ENCODE measurements at places on chromosomes 1 and 21.

DNA sequence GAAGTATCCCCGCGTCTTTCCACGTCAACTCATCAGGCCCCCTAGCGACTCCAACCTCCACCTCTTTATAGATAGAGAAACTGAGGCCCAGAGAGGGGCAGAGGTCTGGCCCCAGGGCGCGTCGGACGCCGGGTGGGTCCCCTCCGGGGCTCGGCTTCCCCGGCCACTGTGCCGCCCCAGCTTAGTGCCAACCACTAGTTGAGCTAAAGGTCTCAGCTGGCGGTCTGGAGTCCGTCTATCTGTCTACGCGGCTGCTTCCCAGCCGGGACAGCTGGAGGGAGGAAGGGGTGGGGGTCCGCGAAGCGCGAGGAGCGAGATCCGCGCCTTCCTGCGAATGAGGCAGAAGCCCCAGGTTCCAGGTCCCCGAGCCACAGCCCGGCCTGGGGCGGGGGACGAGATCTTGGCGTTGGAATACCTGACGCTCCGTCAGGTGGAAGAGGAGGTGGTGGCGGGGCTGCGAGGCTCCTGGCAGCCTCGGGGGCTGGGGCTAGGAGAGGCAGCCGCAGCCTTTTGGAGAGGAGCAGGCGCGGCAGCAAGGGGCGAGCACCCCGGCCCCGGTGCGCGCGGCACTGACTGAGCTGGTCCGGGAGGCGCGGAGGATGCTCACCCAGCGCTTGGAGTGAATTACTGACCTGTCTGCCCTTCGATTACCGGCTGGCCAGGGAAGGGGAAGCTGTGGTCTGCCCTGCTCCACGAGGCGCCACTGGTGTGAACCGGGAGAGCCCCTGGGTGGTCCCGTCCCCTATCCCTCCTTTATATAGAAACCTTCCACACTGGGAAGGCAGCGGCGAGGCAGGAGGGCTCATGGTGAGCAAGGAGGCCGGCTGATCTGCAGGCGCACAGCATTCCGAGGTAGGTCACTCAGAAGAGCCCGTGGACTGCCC is 937 bp downstream of the PODN start:
- DNase-seq, result no peak

- peak; percentile 98 for DNase-seq
Observed at GRCh38 chr1:205920159-205920558, 23.1 kb downstream of the SLC26A9 start.

GRCh38 chr1:71193153-71193552 is 112.3 kb upstream of the ZRANB2 start:
- DNase-seq, result no peak

GRCh38 chr21:44774972-44775371 is 26.6 kb downstream of the UBE2G2 start:
- no peak for DNase-seq

DNA sequence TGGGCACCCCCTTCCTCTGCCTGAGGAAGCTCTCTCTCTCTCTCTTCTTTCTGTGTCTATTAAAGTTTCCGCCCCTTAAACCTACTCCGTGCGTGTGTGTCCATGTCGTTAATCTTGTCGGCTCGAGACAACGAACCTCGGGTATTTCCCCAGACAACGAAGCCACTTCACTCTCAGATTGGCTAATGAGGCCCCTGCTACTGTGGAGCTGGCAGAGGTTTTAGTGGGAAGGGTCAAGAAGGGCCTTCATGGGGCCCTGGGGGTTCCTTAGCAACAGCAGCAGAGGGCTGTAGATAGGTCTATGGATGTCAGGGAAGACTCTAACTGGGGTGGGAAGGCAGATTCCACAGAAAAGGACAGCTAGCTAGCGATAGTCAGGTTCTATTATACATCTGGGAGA is 239.8 kb upstream of the RAB4A start:
- DNase-seq, result no peak

DNA sequence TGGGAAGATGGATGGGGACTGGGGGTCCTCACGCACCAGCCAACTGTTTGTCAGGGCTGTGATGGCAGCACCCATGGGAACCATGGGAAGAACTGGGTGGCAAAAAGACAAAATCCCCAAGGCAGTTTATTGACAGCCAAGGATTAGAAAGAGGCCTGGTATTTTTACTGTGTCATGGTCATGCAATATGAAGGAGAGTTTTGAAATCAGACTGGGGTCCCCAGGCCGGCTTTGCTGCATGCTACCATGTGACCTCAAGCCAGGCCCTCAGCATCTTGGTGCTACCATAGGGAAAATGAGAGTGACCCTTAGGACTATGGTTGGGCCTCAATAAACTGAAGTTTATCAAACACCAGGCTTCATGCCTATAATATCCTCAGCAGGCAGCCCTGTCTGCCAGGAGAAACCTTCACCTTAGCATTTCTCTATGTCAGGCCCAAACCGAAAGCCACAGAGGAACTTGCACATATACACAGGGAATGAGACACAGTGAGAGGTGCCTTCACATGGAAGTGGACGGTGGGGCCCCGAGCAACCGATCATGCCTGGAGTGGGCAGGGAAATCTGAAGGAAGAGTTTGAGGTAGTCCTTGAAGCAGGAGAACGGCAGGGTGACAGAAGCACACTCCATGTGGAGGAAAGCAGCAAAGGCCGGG is 203.2 kb downstream of the HIVEP3 start:
- no peak for DNase-seq

DNA sequence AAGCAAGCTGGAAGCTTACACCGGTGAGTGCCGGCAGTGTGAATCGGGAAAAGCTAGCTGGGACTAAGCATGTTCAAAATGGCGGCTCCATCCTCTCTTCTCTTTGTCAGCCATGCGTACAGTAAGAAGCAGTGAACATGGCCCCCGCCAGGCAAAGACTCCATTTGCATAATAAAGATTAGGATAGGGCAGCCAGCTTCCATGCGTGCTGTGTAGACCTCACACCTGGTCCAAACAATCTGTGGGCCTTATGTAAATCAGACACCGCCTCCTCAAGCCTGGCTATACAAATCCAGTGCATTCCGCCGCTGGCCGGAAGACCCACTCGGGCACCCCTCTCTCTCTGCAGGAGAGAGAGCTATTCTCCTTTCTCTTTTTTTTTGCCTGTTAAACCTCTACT is 150.3 kb downstream of the TIAM1 start:
- DNase-seq, result no peak

- DNase-seq, result no peak
Observed at GRCh38 chr1:109625176-109625575, 5.5 kb downstream of the AMPD2 start.

GRCh38 chr1:242877229-242877628 is 352.7 kb upstream of the PLD5 start:
- DNase-seq, result no peak

DNA sequence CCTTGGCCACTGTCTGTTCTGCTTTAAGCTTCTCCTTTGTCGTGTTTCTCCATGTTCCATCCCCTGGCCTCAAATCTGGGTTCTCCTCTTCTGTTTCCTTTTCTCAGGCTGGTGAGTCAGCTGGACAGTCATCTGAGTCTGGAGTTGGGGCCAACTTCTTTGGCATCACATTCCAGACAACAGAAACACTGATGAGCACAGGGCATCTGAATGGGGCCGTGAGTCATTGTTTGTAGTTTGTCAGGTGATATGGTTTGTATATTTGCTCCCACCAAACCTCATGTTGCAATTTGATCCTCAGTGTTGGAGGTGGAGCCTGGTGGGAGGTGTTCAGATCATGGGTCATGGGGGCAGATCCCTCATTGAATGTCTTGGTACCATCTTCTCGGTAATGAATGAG is 14.3 kb upstream of the OLIG2 start:
- no peak for DNase-seq

- no peak for DNase-seq
Observed at GRCh38 chr1:87951852-87952251, 623.2 kb downstream of the LMO4 start.

DNA sequence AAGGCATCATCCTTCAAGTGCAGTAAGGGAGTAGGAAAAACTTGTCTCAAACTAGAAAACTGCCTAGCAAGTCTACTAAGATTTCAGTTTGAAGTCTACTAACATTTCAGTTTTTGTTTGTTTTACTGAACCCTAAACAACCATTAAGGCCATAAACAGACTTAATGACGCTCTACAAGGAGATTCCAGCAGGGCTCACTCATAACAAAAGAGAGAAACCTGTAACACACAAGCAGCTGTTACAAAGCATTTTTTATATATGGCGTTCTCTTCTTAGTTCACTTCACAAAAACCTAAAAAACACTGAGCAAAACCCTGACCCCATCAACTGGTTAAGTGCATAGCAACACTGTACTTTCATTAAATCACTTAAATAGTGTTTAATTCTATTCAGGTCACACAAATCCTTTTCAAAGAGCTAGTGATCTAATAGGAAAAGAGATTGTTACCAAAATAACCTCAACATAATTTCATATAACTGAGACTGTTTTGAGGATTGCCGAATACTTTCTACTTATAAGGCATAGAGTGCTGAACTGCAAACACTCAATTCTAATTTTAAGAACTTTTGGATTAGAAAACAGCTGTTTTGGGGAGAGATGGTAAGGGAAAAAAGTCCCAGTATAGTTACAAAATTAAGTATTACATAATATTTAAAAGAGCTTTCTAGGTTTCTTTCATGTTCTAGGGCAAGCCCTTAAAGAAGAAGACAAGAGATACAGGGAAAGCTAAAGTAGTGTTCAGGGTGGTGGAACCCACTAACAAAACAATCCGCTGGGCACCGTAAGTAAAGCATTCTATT is 1.4 kb downstream of the B3GALNT2 start:
- no peak for DNase-seq

DNA sequence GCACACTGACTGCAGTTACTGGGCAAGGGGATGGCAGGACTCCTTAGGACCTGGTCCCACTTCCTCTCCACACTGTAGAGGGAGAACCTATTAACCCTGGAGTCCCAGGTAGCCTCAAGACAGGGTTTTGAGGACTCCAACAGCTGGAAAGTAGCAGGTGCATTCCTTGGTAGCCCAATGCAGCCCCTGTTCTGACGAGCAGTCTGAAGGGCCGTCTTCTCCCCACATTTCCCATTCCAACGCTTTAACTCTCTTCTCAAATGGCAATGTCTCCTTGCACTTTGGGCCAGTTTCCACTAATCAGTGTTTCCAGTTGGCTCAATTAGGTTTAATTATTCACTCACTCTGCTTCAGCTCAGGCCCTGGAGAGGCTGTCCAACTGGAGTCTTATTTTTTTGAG is 8.8 kb upstream of the INPP5B start:
- DNase-seq, result no peak

DNA sequence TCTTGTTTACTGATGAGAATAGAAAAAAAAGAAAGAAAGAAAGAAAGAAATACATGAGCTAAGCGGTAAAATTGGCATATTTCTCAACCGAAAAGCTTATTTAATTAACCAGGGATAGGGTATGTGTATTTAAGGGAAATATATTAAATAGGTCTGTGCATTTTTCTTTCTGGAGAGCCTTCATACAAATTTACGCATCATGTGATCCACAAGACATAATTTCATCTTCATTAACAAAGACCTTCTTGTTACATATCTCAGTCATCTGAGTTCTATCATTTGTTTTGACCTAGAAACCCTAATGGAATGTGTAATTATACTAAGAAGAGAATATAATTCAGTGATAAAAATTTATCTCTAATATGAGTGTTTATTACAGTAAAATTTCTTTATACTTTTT is 37.2 kb downstream of the CFH start:
- DNase-seq, result no peak

DNA sequence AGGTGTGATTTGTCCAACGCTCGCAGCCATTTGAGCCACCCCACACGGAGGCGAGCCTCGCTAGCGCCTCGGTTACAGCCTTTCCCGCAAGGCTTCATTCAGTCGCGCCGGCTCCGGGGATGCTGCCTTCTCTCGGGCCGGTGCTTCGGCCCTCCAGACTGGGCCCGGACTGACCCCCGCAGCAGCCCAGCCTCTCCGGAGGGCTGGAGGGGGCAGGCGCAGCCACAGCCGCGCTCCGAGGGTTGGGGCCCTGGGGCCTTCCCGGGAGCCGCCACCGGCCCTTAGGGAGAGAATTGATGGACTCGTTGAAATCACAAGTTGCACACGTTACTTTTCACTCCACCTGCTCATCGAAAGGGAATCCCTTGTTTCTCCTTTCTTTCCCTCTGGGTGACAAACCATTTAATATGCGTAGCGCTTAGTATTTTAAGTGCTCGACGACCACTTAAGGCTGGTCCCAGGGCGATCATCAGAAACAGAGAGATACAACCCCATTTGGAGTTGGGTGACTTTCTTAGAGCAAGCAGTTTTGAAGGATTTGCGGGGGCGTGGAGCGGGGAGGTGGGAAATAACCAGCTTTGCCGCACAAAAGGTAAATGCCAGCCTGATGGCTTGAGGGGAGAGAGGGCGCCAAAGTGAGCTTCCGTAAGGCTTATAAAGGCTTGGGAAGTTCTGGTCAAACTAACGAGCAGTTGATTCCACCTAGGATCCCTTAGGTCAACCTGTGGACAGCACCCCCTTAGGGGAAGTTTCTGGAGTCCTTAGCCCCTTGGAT is 24.6 kb upstream of the ENAH start:
- DNase-seq, result no peak

DNA sequence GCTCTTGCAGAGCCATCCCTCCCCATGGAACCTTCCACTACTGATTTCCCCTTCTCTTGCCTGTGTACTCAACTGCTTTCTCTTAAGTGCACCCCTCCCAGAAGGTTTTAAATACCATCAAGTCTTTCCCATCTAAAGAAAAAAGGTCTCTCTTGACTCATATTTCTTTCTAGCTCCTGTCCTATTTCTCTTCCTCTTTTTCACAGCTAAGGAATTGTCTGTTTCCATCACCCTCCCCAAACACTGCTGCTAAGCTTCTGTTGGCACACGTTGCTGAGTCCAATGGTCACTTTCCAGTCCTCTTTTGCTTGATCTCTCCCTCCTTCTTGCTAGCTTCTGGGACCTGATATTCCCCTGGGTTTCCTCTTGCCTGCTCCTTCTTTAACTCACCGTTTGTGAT is 13.3 kb upstream of the GNL2 start:
- no peak for DNase-seq

GRCh38 chr1:10319750-10320149 is 79.1 kb upstream of the PGD start:
- DNase-seq, result no peak

DNA sequence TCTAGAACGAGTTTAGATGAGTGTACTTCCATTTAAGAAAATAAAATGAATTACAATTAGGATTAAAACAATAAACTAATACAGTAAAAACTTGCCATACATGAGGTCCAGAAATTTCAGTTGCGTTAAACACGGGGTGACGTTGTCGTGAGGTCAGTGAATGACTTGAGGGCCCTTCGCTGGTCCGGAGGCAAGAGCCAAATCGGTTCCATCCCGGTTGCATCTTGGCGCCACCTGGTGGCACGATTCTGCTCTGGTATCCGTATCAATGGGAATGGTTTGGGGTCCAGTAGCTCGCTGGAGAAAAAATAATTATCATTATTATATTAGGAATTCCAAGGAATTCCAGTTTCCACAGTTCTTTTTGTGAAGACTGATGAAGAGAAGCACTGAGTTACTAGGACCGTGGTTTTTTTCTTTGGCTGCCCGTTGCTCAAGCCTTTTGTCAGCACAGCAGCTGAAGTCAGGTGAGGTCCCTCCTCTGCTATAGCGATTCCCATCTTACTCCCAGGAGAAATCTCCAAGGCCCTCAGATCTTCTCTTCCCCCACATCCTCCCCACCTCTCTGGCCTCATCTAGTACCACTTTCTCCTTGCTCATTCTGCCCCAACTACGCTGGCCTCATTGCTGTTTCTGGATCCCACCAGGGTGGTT is 161.4 kb downstream of the SLC35F3 start:
- peak; percentile 13 for DNase-seq
